Right renal cortex interstitium (tissue), 3 donors: ENCODE measurements at places on chromosomes 1 and 21.

- no peak for DNase-seq
Measured at GRCh38 chr1:215599418-215600074, 32.4 kb downstream of the KCTD3 start.

GRCh38 chr1:6141592-6141991 is 38.5 kb downstream of the CHD5 start:
- no peak for DNase-seq

DNA sequence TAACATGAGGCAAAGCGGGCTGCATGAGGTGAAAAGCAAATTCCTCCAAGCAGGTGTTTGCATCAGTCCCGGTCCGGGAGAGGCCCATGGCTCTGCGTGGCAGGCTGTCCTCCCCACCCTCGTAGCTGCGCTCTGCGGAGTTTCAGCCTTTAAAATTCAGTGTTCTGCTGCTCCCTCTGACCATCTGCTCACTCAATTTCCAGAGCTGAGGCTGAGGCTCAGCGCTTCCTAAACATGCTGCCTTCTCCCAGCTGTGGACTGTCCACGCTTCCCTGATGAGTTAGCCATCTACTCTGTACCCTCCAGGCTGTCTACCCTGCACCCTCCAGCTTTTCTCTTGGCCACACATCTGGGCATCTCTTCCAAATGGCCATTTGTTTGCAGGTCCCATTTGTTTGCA is 87.7 kb downstream of the KCNJ6 start:
- DNase-seq, result no peak

DNA sequence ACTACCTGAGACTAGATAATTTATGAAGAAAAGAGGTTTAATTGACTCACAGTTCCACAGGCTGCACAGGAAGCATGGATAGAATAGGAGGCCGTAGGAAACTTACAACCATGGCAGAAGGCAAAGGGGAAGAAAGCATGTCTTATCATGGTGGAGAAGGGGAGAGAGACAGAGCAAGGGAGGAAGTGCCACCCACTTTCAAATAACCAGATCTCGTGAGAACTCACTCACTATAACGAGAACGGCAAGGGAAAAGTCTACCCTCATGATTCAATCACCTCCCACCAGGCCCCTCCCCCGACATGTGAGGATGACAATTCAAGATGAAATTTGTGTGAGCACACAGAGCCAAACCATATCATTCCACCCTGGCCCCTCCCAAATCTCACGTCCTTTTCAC is 4.7 kb upstream of the C21orf91 start:
- no peak for DNase-seq

- DNase-seq, result no peak
Measured at GRCh38 chr21:21057349-21058062, 59.3 kb downstream of the NCAM2 start.

GRCh38 chr1:212769459-212770167 is 22.0 kb downstream of the NSL1 start:
- no peak for DNase-seq

- no peak for DNase-seq
Measured at GRCh38 chr1:59990470-59990869, 63.9 kb upstream of the CYP2J2 start.

DNA sequence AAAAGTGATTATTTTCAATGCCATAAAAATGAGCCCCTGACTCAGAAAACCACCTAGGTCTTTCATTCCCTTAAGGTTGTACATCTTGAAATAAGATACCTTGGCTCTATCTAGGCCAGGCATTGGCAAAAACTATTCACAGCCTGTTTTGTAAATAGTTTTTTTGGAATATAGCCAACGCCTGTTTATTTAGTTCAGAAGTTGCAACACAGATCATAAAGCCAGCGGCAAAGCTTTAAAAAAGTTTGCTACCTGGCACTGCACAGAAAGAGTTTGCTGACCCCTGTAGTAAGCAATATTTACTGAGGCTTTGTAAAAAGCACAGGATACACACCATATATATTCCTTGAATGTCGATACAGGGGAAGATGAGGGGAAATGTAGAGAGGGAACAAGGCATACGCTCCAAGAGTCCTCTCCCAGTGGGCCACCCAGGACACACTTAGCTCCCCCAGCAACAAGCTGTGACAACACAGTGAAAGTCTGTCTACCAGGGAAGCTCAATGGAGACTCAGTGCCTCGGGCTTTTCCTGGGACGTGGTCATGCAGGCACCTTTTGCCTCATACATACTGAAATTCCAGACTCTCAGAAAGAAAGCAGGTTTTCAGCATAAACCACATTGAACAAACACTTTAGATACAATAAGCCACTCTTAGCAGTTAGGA is 20.5 kb downstream of the TARBP1 start:
- no peak for DNase-seq

DNA sequence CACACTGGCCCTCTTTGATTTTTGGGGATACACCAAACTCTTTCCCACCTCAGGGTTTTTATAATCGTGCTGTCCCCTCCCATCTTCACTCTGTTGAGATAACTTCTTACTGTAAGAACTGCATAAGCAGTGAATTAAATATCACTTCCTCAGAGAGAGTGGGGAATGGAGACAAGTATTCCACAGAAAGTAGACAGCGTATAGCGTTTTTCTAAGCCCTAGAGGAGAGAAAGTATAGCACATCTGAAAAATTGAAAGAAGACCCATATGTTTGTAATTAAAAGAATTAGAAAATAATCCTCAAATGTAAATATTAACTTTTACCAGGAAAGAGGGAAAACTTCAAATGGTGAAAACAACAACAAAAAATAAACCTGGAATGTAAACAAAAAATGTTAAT is 67.3 kb downstream of the GPR161 start:
- no peak for DNase-seq

GRCh38 chr1:90435351-90435750 is 281.8 kb downstream of the BARHL2 start:
- DNase-seq, result no peak

DNA sequence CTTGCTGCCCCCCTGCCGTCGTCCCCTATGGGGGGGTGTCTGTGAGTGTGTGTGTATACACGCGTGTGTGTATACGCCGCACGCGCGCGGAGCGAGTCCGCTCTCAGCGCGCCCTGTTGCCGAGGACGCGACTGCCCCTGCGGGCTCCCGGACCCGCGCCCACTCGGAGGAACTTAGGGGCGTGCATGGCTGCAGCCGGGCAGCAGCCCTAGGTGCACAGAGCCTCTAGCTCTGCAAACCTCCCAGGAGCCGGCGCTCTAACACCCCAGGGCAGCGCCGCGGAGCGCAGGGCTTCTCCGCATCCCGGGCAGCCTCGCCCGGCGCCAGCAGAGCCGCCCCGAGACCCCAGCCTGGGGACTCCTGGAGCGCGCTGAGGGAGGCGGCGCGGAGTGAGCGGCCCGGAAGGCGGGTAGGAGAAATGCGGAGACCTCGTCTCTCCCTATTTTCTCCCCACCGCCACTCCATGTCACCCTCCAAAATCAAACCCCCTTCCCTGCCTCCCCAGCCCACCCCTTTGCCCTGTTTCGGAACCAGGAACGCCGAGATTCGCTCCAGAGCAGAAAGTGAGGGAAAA is 574 bp downstream of the ITPKB start:
- DNase-seq, result no peak

DNA sequence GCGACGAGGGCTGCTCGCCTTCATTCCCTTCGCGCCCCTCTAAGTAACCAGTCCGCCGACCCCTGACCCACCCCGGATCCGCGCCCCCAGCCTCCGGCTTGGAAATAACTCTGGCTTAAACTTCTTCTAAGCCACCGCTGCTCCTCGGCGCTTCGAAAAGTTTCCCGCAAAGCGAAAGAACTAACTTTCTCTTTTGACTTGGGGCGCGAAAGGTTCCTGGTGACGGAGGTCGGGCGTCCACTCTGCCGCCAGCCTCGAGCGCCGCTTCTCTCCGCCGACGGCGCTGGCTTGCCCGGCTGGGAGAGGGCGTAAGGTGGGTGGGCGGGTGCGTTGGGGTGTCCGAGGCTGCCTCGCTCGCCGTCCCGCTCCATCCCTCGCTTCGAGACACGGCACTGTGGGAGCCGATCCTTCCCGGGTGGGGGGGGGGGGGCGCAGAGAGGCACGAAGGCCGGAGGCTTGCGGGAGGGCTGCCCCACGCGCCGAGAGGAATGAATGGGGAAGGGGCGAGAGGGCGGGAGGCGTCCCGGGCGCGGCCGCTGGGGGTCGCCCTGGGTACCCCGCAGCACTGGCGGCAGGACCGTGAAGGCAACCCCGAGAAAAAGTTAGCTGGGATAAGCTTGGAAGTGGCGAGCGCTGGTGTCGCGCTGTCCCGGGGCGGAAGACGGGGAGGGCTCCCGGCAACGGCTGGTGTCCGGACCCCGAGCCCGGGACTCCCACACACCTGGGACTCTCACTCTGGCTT is 569 bp downstream of the ATF3 start:
- DNase-seq, result no peak

DNA sequence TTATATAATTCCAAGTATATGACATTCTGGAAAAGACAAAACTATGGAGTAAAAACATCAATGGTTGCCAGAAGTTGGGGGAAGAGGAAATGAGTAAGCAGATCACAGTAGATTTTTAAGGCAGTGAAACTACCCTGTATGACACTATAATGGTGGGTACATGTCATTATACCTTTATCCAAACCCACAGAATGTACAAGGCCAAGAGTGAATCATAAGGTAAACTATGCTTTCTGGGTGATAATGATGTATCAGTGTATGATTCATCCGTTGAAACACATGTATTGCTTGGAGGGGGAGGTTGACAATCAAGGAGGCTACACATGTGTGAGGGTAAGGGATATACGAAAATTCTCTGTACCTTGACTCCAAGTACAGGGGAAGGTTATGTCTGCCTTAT is 862.7 kb downstream of the PLA2G4A start:
- DNase-seq, result no peak

DNA sequence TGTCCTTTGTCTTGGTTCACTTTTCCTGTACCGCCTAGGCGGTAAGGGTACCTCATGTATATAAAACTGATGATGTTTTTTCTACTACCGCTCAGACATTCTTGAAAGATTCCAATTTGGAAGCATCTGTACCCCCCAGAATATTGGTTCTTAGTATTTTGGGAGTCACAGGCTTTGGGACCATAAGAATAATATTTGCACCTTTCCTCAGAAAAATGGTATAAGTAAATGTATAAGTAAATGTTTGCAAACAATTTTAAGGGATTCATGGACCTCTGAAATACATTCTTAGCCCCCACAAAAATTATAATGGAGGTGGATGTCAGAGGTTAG is 677 bp downstream of the SRP9 start:
- DNase-seq, result no peak

DNA sequence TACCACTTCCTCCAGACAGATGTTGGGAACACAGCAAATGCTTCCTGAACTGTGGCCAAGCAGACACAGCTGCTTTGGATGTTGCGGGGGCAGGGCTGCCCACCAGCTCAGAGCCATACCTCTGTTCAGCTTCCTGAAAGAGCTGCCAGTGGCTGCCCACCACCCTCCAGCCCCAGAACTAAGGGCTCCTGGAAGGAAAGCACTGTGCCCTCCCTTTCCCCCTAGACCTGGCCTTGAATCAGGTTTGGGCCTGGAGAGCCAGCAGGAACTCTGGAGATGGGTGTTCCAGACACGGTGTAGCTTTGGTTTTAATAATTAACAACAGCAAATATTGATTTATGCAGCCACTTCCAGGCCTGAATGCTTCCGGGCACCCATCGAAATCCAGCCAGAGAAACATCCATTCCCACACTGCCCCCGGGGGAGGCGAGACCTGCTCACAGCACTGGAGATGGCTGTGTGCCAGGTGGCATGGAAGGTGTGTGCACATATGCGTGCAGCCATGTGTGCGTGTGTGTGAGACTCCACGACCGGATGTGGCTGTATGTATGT is 45.7 kb downstream of the RAP1GAP start:
- DNase-seq, result no peak

DNA sequence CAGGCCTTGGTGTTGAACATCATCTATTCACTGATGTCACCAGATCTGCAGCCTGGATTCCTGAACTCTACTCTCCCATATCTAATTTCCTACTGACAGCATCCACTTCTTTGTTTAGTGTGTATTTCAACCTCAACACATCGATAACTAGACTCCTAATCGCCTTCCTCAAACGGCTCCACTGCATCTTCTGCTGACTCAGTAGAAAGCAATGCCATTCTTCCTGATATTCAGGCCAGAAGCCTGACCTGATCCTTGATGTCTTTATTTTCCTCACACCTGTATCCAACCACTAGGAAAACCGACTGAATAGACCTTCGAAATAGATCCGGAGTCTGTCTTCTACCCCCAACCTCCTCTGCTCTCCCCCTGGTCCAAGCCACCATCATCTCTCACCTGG is 466.9 kb downstream of the PCP4 start:
- DNase-seq, result no peak

DNA sequence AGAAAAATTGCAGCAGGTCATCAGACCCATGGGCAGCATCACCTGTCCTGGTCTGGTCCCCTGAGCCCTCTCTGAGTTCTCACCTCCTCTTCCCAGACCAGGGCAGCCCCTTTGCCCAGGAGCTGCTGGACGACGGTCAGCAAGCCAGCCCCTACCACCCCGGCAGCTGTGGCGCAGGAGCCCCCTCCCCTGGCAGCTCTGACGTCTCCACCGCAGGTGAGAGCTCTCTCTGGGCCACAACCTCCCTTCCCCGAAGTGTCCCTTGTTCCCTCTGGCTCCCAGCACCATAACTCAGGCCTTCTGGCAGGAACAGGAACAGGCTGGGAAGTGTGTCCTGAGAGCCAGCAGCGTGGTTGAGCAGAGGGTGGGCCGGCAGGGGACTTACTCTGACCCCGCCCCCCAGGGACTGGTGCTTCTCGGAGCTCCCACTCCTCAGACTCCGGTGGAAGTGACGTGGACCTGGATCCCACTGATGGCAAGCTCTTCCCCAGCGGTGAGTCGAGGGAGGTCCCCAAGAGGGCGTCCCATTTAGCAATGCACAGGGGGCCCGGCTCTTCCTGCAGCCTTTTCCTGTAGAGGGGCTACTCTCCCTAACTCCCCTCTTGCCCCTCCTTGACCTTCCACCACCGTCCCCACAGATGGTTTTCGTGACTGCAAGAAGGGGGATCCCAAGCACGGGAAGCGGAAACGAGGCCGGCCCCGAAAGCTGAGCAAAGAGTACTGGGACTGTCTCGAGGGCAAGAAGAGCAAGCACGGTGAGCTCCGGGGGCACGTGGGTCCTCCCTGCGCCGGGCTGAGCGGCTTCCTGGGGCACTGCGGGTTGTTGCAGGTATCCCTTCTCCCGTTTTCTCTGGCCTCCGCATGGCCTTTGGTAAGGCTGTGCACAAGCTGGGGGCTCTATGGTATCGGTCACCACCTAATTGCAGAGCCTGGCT is 2.4 kb downstream of the ELF3 start:
- no peak for DNase-seq

DNA sequence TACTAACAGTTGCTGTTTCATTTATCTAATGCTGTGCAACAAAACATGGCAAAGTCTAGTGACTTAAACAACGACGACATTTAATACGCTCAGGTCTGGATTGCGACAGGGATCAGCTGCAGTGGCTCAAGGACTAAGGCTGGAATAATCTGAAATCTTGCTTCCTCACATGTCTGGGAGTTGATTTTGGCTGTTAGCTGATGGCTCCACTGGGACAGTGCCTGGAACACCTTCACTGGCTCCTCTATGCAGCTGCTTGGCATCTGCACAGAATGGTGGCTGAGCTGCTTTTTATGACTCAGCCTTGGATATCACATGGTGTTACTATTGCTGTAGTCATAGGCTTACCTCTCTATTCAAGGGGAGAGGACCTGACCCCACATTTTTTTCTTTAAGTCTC is 24.0 kb upstream of the BTG3 start:
- DNase-seq, result no peak
